ENCODE measurements at places on chromosomes 4 and X. TPM values are rescaled to one million over a fixed set of nuclear protein-coding genes. Genes with fewer than 3 reads are reported as not detected.

Gene FAM9B
- total RNA-seq = not detected

GRCh38 chr4:47406408-47406807 is 57.1 kb downstream of the COMMD8 start:
- H3K4me1 ChIP-seq = no peaks in the 10 kb centered on the region
- H3K27ac ChIP-seq = no peak overlapping the region
- no peak for DNase-seq
- H3K36me3 ChIP-seq = no peaks in the 10 kb centered on the region

Gene GAGE2A
- total RNA-seq = not detected

Gene TMPRSS11A
- total RNA-seq = not detected

DNA sequence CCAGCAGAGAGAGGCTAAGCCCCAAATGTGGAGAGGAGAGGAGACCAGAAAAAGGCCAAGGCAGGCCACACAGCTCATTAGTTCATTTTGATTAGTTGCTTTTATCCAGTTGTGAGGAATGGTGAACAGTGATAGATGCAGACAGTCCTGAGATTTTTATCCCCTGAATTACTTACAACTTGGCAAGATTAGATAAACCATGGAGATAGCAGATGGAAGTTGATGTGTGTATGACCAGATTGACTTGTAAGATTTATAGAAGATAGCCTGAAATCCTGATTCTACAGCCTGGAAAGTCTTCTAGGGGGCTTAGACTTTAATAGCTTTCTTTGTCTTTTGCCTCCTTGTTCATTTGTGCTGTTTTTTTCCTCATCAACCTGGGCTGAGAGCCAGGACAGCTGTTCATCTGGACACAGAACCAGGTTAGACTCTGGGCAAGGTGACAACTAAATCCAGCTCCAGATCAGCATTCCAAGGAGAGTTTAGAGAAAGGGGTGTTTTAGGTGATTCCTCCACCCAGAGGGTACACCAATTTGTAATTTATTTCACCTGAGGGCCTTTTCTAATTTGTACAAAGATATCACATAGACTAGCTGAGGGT is 215.5 kb downstream of the SPATA18 start:
- no peak overlapping the region for H3K4me3 ChIP-seq
- H3K27me3 ChIP-seq = peaks cover 7% of the 10 kb centered on the region
- H3K27ac ChIP-seq = no peak overlapping the region

DNA sequence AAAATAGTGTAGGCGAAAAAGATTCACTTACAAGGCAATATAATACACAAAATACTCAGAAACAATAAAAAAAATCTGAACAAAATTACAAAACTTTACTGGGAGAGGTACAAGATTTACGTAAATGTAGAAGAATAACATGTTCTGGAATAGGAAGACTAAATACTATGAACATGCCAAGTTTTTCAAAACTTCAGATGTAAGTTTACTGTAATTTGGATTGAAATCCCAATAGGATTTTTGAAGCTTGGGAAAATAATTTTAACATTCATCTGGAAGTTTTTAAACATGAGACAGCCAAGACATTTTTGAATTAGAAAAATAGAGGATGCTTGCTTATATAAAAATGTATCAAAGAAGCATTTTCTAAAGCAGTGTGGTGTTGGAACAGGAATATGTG is 30.5 kb upstream of the CT83 start:
- H3K4me3 ChIP-seq = no peak overlapping the region
- no peak overlapping the region for H3K27ac ChIP-seq
- H3K27me3 ChIP-seq = peaks cover 7% of the 10 kb centered on the region

Gene PCDH10
- 3.8 TPM for total RNA-seq

Gene TKTL1
- 0.91 TPM for total RNA-seq

GRCh38 chr4:24747234-24747975 is 48.0 kb upstream of the SOD3 start:
- no peaks in the 10 kb centered on the region for H3K27me3 ChIP-seq
- H3K27ac ChIP-seq = no peak overlapping the region
- no peaks in the 10 kb centered on the region for H3K4me1 ChIP-seq
- H3K4me3 ChIP-seq = no peak overlapping the region
- H3K36me3 ChIP-seq = no peaks in the 10 kb centered on the region

DNA sequence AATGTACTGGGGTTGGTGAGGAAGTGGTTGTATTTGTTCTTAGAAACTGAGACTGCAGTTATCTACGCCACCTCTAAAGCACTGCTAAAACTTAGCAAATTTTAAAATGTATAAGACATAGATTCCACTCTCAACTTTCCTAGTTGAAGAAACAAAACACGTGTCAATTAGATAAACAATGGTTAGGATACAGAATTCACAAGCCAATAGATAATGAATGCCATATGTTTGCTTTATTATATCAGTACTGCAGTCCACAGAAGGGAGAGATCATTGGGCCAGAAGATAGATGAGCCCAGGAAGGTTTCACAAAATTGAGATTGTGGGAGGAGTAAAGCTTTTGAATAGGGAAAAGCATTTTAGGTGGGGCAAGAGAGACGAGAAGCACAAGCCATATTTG is 14.3 kb downstream of the TMEM33 start:
- no peaks in the 10 kb centered on the region for H3K27me3 ChIP-seq
- H3K4me3 ChIP-seq = no peak overlapping the region
- no peak overlapping the region for H3K27ac ChIP-seq
- peaks cover 2% of the 10 kb centered on the region for H3K36me3 ChIP-seq
- DNase-seq = no peak

DNA sequence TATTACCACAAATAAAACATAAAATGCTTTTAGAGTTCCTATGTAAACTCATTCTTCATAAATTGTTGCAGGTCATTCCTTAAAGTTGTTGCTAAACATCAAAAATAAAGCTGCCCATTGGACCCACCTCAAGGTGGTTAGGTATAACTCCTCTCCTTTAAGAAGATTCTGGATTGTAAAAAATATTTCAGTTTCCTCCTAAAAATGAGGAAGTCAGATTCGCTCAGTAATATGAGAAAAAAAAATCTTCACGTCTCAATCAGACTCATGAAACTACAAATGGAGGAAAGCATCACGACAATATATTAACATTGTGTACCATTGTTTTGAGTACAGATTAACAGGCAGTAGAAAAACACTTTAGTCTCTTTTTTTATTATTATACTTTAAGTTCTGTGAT is 105.9 kb downstream of the DDX60 start:
- H3K27me3 ChIP-seq = no peaks in the 10 kb centered on the region
- H3K27ac ChIP-seq = no peak overlapping the region
- H3K36me3 ChIP-seq = peaks cover 5% of the 10 kb centered on the region
- no peaks in the 10 kb centered on the region for H3K4me1 ChIP-seq
- H3K4me3 ChIP-seq = no peak overlapping the region

Gene GYG2
- total RNA-seq = 75.6 TPM

Gene BEX5
- 3.8 TPM for total RNA-seq

DNA sequence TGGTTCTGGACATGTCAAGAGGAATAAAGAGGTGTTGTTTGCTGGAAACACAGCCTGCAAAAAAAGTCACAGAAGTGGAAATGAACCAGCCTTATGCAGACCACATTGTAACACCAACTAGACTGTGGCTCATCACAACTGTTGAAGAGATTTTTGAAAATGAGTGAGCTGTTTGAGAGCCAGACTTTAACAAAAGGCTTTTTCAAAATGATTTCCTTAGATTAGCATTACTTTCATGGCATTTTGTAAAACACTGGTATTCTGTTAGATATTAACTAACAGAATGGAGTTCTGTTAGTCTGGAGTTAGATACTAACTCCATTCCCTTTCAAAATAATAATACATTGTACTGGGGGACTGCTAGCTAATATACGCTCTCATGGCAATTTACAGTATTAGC is 60.6 kb upstream of the GABRA2 start:
- H3K4me1 ChIP-seq = peaks cover 9% of the 10 kb centered on the region
- DNase-seq = no peak
- H3K27me3 ChIP-seq = no peaks in the 10 kb centered on the region
- H3K4me3 ChIP-seq = no peak overlapping the region

GRCh38 chr4:93764639-93765246 is 63.8 kb upstream of the ATOH1 start:
- peaks cover 5% of the 10 kb centered on the region for H3K4me1 ChIP-seq
- no peak overlapping the region for H3K27ac ChIP-seq
- no peak overlapping the region for H3K4me3 ChIP-seq

Gene CYLC1
- total RNA-seq = not detected

Gene NAAA
- 3.5 TPM for total RNA-seq

Gene ZNF711
- 24.0 TPM for total RNA-seq

- peaks cover 2% of the 10 kb centered on the region for H3K27me3 ChIP-seq
- H3K36me3 ChIP-seq = no peaks in the 10 kb centered on the region
- peak overlapping the region; percentile 76 for H3K27ac ChIP-seq
These were observed 118.2 kb upstream of the KIT start for GRCh38 chr4:54539500-54540029.

GRCh38 chrX:28127662-28128061 is 146.4 kb upstream of the DCAF8L1 start:
- no peaks in the 10 kb centered on the region for H3K27me3 ChIP-seq
- no peaks in the 10 kb centered on the region for H3K36me3 ChIP-seq
- no peaks in the 10 kb centered on the region for H3K4me1 ChIP-seq
- no peak for DNase-seq
- no peak overlapping the region for H3K4me3 ChIP-seq

DNA sequence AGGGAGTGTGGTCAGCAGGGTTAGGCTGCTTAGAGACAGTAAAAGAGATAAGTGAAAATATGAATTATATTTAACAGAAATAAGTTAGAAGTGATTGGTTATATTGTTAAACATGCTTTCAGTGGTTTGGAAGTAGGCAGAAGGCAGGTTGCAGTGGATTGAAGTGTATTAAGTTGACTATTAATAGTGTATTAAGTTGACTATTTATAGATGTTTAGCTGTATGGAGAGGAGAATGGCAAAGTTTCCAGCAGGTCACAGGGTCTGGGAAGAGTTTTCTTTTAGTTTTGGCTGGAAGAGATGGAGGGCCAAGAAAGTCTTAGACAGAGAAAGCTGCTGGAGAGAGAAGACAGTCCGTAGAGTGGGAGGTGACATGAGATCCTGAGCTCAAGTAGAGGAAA is 7.9 kb downstream of the SMIM20 start:
- no peak for DNase-seq
- H3K4me3 ChIP-seq = no peak overlapping the region
- H3K27me3 ChIP-seq = no peaks in the 10 kb centered on the region
- H3K36me3 ChIP-seq = peaks cover 2% of the 10 kb centered on the region
- H3K4me1 ChIP-seq = peaks cover 28% of the 10 kb centered on the region
- H3K27ac ChIP-seq = no peak overlapping the region

GRCh38 chrX:76919761-76920160 is 492.3 kb downstream of the MAGEE1 start:
- peaks cover 9% of the 10 kb centered on the region for H3K36me3 ChIP-seq
- H3K4me1 ChIP-seq = no peaks in the 10 kb centered on the region
- DNase-seq = no peak
- no peak overlapping the region for H3K27ac ChIP-seq

DNA sequence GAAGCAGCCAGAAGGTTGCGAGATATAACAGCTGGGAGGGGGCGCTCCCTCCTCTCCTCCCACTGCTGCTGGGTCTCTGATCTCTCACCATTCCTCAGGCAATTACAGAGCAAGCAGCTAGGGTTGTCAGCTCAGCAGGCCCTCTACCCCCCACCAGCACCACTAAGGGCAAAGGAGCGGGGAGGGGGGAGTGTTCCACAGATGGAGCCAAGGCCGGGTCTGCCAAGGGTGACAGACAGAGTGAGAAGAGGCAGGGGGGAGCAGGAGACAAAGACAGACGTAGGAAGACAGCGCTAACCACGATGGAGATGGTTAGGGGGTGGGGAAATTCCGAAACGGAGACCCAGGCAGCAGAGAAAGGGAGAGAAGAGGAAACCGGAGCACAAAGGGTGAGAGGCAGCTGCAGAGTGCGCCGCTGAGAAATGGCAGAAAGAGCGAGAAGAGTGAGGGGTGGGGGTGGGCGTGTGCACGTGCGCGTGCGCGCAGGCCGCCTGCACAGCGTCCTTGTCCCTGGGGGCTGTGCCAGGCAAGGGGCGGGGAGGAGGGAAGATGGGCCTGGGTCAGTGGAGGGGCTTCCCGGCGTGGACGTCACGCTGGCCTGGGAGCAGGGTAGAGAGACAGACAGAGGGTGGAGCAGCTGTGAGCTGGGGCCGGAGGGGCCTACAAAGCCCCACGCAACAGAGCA is 6.9 kb downstream of the L1CAM start:
- H3K27me3 ChIP-seq = peaks cover 13% of the 10 kb centered on the region
- peak; percentile 24 for DNase-seq

Gene PRSS12
- total RNA-seq = 1.1 TPM

Gene INTS6L
- 19.0 TPM for total RNA-seq

Gene PPEF1
- 0.52 TPM for total RNA-seq

DNA sequence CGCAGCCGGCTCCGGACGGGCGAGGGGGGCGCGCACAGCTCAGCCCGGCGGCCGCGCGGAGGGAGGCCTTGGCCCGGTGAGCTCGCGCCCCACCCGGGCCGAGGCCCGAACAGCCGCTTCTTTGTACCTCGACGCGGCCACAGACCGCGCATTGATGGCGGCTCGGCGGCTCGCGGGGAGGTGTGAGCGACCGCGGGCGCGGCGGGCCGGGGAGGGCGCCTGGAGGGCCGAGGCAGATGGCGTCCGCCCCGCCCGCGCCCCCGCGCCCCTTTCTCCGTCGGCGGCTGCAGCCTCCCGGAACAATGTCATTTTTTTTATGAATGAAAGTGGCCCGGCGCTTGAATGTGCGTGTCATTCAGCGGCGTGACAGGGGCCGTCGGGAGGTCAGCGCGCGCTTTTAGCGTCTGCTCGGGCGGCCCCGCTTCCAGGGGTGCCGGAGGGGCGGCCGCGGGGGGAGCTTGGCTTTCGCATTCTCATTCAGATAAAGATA is 1.8 kb downstream of the FGFR3 start:
- H3K4me3 ChIP-seq = peak overlapping the region; percentile 80
- H3K27ac ChIP-seq = no peak overlapping the region
- H3K27me3 ChIP-seq = peaks cover 46% of the 10 kb centered on the region
- H3K4me1 ChIP-seq = no peaks in the 10 kb centered on the region
- DNase-seq = no peak

DNA sequence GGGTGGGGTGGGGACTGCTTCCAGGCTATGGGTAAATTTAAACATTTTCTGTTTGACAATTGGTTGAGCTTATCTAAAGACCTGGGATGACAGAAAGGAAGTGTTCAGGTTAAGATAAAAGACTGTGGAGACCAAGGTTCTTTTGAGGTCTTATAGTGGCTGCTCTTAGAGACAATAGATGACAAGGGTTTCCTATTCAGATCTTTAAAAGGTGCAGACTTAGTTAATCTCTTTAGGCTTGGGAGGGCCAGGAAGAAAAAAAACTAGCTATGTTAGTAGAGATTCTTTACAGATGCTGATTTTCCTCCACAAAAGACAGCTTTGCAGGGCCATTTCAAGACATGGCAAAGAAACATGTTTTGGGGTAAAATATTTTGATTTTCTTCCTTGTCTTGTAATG is 972.5 kb downstream of the CCSER1 start:
- DNase-seq = no peak
- H3K36me3 ChIP-seq = peaks cover 7% of the 10 kb centered on the region
- H3K4me3 ChIP-seq = no peak overlapping the region

Gene PRRG1
- 8.0 TPM for total RNA-seq

Gene BMPR1B
- 26.8 TPM for total RNA-seq

- no peak overlapping the region for H3K27ac ChIP-seq
- no peaks in the 10 kb centered on the region for H3K4me1 ChIP-seq
- peaks cover 2% of the 10 kb centered on the region for H3K27me3 ChIP-seq
- H3K36me3 ChIP-seq = no peaks in the 10 kb centered on the region
- no peak for DNase-seq
- no peak overlapping the region for H3K4me3 ChIP-seq
These were observed 5.6 kb upstream of the SMIM31 start for GRCh38 chr4:164748375-164748774.

Gene RENBP
- 11.8 TPM for total RNA-seq
